GM10248 (cell line): ENCODE measurements at places on chromosomes 12 and 14.

GRCh38 chr12:122517877-122518276 lies 8.9 kb downstream of the RSRC2 start:
- no peak for DNase-seq

- no peak for DNase-seq
Measured at GRCh38 chr14:68956724-68957123, 22.4 kb downstream of the ACTN1 start.

DNA sequence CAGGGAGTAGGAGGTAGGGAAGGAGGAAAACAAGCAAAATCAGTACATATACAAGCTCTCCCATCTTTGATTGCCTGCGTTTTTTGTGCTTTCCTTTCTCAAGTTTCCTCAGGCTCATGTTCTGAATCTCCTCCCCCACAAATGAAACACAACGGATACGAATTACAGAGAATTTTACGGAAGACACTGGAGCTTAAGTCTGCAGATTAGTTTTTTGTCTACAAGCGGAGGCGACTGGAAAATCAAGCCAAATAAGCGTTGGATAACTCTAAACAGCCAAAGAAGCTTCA lies 612 bp downstream of the WBP11 start:
- no peak for DNase-seq

GRCh38 chr14:104355101-104356019 lies 217.0 kb downstream of the KIF26A start:
- no peak for DNase-seq

GRCh38 chr12:80443974-80444666 lies at the start of gene PTPRQ:
Gene PTPRQ, plus strand, starts transcription at chr12:80444235. Its CDS starts 111 bp downstream, at chr12:80444346.
- DNase-seq: no peak

GRCh38 chr12:21911832-21912231 lies 29.4 kb downstream of the ABCC9 start:
- no peak for DNase-seq

DNA sequence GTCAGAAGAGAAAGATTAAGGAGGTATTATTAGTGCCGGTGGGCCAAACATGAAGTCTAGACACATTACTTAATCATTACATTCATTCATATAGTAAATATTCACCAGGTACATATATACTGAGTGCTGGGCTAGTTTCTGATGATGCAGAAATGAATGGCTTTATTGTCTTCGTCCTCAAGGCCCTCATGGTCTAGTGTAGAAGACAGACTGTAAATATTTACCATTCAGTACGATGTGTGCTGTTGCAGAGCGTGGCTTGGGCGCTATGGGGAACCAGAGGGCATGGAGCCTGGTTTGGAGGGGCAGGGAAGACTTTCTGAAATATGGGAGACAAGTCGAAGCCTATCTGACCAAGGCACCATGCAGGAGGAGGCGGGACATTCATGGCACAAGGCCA lies 37.0 kb upstream of the TCL1B start:
- DNase-seq: no peak

DNA sequence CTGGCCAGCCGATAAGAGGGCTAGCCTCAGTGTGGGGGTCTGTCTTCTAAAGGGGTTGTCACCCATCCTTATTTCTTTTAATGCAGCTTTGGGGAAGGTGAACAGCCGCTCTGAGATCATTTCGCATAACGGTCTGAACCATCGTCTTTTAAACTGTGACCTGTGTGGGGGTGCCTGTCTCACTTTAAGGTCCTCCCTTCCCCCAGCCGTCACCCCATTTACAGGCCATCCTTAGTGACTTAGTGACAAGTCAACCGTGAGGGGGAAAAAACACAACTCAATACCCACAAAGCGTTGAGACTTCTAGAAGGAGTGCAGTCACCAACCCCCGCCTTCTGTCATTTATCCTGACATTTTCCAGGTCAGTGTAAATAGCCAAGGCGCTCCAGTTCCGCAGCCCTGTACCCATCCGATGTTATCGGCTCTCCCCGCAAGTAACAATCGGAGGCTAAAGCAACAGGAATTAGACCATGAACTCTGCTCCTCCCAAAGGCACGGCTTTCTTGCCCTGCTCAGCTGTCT lies 505 bp upstream of the DENND5B start:
- peak; percentile 38 for DNase-seq

GRCh38 chr14:68884031-68885030 lies 91.5 kb upstream of the ZFP36L1 start:
- DNase-seq: no peak

GRCh38 chr12:95446506-95446900 lies 27.4 kb upstream of the METAP2 start:
- DNase-seq: no peak

DNA sequence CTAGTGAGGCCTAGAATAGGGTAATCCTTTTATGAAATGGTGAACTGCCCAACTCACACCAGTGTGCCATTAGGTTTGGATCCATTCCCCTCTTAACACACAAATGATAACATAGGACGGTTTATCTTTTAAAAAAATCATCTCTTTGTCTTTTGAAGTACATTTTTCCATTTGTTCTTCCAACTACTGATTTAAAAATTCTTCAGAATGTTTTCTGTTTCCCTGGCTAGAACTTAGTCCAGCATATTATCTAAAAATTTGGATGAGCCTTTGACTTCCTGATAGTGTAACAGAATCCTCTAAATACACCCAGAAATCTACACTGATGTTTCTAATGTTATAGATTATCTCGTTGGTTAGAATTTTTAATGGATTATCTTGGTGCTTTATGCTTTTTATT lies 249.7 kb upstream of the NPAS3 start:
- DNase-seq: no peak

DNA sequence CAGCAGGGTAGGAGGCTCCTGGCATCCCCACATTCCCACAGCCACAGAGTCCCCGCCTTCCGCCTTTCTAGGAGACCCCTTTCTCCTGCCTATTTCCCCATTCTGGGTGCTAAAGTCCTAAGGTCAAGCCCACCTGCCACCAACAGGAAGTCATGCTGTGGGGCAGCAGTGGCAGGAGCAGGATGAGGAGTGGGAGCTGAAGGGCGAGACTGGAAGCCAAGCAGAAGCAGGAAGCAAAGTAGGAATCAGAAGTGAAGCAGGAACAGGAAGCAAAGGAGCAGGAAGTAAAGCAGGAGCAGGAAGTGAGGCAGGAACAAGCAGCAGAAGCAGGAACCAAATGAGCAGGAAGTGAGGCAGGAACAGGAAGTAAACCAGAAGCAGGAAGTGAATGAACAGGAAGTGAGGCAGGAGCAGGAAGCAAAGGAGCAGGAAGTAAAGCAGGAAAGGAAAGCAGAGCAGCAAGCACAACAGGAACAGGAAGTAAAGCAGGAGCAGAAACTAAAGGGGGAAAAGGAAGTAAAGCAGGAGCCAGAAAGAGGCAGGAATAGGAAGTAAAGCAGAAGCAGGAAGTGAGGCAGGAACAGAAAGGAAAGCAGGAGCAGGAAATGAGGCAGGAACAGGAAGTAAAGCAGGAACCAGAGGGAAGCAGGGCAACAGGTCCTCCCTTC lies 38.3 kb upstream of the RIMBP2 start:
- no peak for DNase-seq

- no peak for DNase-seq
Measured at GRCh38 chr12:44603701-44604100, 272.4 kb downstream of the NELL2 start.

DNA sequence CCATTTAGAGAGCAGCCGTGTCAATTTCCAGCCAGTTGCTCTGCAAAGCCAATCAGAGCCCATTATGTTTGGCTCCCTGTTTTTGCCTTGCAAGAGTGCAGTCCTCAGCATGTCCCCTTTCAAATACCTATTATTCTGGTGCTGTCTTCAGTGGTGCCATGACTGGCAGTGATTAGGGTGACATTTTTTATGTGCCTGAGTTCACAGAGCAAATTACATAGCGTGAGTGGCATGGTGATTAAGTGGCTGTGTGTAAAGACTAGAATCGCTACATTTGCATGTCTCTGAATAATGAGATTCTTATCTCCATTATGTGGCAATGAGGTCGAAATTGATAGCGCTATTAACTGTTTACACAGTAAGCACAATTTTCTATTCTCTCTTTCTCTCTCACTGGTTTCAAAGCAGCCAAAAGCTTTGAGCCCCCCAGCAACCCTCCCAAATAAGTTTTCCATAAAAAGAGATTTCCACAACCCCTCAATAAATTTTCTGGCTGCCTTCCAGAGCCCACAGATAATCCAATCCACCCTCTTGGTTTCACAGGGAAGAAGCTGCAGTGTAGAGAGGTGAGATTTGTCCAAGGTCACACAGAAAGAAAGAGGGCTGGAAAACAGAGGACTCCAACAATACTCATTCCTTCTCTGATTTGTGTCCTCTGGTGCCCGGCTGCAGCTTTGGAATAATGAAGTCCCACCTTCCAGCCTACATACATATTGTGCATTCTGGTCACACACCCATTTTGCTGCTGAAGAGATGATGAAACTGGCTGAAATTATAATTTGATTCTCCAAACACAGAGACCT lies 58.8 kb upstream of the NUDT4 start:
- no peak for DNase-seq

DNA sequence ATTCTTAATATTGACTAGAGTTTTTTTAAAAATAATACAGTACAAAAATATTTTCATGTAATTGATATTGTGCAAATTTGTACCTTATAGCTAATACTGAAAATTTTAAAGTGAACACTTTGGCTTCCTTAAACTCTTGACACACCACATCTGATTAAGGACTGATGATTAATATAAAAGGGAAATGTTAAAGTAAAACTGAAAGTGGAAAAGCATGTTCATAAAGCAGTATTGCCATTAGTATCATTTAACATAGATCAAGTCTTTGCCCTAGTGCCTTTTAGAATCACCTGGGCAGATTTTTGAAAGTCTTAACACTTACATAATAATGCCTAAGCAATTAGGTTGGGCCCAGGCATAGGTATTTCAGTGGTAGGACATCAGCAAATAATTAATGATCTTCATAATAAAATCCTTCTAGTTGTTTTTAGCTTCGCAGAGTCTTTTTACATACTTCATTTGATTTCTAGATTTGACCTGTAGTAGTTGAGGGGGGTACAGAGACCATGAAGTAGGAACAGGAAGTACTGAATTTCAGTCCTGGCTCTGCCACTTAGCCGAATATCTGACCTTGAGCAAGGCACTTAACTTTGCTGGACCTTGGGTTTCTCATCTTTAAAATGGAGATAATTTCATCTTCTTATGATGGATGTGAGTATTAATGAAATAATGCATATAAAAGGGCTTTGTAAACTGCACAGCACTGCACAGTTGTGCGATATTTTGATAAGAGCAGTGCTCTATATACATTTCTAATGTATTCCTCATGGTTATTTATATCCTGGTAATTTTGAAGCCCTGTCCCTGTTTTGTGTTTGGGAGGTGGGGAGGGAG lies 43.7 kb downstream of the MARK3 start:
- DNase-seq: no peak

DNA sequence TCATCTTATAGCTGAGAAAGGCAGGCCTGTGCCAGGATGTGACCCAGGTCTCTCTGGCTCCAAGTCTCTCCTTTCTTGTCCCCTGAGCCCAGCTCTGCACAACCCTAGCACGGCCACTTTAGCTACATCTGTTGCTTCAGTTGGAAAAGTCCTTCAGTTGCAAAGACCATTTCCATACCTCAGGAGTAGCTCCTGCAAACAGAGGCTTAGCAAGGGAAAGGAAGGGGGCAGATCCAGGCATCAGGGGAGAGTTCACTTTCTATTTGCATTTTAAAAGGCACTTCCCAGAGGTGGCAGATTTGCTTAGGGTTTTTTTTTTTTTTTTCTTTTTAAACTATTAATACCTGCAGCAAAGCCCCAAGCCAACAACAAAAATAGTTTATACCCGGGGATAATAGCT lies 3.0 kb upstream of the PITPNM2 start:
- no peak for DNase-seq

DNA sequence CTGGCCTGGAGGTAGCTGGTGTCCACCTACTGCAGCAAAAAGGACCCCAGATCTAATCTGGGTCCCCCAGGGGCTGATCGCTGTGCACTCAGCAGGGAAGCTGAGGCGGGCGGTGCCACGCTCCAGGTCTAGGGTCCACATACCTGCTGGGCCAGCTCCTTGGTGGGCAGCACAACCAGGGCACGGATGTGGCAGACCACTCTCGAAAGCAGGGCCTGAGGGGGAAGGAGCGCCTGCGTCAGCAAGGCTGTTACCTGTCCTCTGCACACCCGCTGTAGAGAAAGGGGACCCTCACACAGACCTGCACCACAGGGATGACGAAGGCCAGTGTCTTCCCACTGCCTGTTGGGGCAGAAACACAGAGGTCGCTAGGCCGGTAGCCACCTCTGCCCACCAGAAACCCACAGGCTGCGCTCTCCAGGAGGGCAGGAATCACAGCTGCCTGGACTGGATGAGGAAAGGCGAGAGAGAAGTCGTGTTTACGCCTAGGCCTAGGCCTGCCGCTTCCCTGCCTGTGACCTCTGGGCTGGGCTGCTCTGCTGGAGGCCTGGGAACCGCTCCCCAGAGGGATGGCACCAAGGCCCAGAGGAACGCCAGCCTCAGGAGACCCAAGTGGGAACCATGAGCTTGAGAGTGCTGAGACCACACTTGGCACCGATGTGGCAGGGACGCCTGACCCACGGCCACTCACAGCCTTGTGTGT lies 2.0 kb downstream of the DDX51 start:
- no peak for DNase-seq

DNA sequence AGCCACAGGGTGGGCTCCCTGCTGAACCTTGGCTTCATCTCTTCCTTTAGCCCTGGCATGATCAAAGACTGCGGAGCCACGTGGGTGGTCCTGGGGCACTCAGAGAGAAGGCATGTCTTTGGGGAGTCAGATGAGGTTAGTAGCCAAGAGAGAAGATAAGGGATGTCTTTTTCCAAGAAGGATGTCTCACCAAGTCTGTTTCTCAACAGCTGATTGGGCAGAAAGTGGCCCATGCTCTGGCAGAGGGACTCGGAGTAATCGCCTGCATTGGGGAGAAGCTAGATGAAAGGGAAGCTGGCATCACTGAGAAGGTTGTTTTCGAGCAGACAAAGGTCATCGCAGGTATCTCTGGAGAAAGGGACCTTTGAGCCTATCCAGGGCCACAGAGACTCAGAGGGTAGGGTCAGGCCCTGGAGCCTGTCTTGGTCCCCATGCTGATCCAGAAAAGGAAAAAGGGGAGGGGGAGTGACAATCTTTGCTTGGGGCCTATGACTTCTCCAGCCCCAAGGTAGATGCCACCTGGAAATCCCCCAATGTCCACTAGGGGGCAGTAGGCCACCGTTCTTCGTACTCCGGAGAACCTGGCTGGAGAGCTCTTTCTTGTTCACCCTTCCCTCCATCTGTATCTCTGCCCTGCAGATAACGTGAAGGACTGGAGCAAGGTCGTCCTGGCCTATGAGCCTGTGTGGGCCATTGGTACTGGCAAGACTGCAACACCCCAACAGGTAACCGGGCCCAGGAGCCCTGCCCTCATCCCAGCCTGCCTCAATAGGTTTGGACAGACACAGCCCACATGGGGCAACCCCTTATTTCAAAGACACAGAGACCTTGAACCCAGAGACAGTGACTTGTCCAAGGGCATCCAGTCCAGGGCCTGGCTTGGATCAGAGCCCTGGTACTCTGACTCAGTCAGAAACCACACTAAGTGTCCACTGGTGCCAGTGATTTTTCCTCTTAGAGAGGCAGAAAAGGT lies 2.0 kb downstream of the TPI1 start:
- DNase-seq: peak; percentile 72

- DNase-seq: peak; percentile 77
Measured at GRCh38 chr14:88492272-88493089, 62.3 kb downstream of the PTPN21 start.

GRCh38 chr14:69487226-69487625 lies 2.7 kb downstream of the PLEKHD1 start:
- no peak for DNase-seq

- no peak for DNase-seq
Measured at GRCh38 chr12:3759878-3760277, 7.0 kb upstream of the CRACR2A start.

- DNase-seq: no peak
Measured at GRCh38 chr12:50024805-50025186, 498 bp downstream of the RACGAP1 start.

GRCh38 chr12:95857156-95857555 lies 1.6 kb upstream of the SNRPF start:
- DNase-seq: no peak

- no peak for DNase-seq
Measured at GRCh38 chr14:94682061-94682516, 69.9 kb downstream of the SERPINA3 start.
